Stimulated activated memory B cell treated with anti-CD40 and anti-IgM and Interleukin-4, amounts not matched to agents 10 μg/mL and 1 μg/mL and 100 μg/mL, for 72 hours (primary cell): ENCODE measurements at places on chromosomes 4 and X.

- ATAC-seq: no peak
Measured at GRCh38 chr4:108382751-108383150, 214.0 kb upstream of the LEF1 start.

DNA sequence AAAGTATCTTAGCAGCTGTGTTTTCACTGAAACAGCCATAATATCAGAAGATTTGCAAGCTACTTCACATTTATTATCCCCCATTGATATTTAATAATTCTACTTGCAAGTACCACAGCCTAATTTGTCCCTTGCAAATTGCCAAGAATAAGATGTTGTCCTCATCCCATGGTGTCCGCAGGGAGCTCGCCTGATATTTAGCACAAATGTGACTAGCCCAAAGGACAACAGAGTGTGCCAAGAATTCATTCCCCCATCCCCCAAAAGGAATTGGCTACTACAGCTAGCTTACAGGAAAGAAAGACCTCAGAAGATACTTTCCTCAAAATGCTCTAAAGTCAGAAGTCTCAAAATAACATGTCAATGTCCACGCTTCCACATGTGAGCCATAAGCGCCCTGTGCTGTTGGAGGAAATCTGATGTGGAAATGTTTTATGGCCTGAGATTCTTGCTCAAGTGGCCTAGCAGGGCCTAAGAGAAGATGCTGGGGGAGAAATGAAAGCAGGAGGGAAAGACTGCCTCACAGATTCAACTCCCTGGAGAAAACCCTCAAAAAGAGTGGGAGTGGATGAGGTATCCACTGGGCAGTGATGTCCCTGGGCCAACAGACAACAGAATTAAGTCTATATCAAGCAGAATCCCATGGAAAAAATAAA, 111.4 kb downstream of the SH3KBP1 start:
- ATAC-seq: no peak

DNA sequence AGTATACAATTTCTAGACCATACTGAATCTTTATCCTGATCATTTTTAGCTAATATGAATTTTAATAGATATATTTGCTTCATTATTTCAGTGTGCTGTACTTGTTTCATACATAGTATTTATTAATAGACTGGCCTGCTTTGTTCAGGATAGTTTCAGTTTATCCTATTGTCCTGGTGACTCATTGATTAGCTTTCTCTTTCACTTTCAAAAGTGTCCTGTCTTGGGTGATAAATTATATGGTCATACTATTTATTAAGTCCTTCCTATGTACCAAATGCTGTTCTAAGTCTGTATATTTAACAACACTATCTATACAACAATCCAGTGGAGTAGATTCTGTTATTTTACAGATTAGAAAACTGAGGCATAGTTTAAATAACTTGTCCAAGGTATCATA, 153.8 kb upstream of the RAPGEF2 start:
- no peak for ATAC-seq

DNA sequence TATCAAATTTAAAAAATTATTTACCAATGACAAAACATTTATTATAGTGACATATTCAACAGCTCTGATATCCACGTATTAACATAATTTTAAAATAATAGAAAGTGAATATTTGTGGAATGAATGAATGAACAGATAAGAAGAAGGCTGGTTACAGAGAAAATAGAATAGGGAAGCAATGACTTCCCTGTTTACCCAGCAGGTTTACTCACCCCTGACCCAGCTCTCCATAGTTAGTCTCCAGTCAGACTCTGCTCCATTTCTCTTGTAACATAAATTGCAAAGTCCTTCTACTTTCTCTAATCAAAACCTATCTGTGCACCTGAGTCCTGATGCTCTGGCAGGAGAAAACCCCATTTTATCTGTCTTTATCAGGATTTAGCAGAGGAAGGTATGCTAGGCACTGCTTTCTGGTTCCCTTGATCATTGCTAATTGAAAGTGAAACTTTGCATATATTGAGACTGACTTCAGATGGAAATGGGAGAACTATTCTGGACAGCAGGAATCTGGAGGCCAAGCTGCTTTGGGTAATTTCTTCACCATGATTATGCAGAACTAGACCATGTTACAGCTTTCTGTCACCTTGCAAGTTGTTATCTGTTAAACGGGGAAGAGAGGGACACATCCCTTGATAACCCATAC, 363.0 kb downstream of the FAT4 start:
- no peak for ATAC-seq

- ATAC-seq: peak; percentile 24
Measured at GRCh38 chr4:76569225-76569624, 134.2 kb downstream of the SHROOM3 start.

- ATAC-seq: no peak
Measured at GRCh38 chrX:15686818-15687685, 22.4 kb upstream of the CLTRN start.

- ATAC-seq: no peak
Measured at GRCh38 chr4:53477038-53477565, 99.7 kb downstream of the FIP1L1 start.

DNA sequence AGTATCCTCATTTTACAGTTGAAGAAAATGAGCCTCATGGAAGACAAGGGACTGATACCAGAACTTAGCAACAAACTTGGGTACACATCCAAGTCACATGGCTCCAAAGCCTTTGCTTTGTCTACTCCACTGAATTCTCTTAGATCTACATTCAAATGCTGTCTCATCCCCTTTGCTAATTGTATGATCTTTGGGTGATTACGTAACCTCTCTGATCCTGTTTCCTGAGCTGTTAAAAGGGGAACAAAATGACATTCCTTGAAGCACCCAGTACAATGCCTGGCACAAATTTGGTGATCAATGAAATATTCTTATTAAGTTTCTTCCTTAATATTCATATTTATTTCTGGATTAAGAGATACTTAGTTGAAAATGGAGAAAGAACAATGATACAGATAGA, 5.9 kb upstream of the HPGD start:
- ATAC-seq: no peak

DNA sequence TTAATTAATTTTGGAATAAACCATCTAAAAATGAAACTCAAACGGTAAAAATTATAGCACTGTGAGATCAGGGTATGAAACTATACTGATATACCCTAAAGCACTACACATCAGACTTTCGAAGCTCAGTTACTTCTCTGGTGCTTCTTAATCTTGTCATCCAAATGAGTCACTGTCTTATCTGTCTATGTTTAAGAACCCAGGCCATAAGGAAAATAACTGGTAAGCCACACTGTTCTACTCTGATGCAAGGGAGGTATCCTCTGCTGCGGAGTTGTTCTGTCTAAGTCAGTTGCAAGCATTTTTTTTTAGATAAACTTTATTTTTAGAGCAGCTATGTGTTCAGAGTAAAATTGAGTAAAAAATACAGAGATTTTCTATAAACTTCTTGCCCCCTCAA, 830.8 kb upstream of the POU3F4 start:
- ATAC-seq: no peak

GRCh38 chrX:148691456-148691855, 191.0 kb downstream of the AFF2 start:
- no peak for ATAC-seq

DNA sequence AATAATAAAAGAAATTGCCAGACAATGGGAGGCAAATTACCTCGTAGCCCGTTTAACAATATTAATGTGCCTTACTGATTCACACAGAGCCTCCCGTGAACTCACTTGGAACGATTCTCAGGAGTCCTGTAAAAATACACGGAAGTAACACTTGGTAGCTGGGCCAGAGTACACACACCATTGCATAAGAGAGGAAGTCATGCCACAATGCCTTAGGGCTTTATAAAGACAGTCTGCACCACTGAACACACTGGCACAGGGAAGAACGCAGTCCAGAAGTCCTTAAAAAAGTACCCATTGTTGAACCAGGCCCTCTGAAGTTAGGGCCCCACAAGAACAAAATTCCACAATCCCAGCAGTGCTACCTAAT, 15.1 kb downstream of the SLC2A9 start:
- peak; percentile 59 for ATAC-seq

DNA sequence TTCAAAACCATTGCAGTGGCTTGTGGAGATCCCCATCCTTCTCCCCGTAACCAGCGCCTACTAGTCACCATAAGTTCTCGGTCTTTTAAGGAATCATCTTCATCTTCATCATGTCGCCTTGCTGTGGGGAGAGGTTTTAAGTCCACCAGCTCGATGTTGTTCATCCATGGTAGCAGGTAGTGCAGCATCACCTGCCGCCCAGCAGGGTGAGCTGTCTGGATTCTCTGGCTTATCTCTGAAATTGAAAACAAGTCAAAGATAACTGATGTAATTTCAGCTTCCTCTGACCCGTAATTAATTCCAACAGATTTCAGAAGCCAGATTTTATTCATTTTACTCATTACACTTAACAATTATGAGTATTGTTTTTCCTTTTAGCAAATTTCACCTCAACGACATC, 67.4 kb downstream of the ZAR1 start:
- no peak for ATAC-seq

DNA sequence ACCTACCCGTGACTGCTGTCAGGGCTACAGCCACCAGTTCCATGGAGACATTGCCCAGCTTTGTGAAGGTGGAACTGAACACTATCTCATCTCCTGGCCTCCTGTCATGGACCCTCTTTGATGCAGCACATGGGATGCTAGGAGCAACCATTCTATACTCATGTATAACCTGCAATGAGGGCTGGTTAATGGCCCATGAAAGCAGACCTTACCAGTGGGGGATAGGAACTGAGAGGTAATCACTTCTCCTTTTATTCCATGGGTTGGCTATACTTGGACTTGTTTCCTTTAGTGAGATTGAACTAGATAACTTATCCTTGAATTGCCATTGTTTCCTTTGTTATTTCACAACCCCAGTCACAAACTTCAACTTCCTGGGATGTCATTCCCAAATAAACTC, 310.6 kb downstream of the BMPR1B start:
- ATAC-seq: peak; percentile 24

DNA sequence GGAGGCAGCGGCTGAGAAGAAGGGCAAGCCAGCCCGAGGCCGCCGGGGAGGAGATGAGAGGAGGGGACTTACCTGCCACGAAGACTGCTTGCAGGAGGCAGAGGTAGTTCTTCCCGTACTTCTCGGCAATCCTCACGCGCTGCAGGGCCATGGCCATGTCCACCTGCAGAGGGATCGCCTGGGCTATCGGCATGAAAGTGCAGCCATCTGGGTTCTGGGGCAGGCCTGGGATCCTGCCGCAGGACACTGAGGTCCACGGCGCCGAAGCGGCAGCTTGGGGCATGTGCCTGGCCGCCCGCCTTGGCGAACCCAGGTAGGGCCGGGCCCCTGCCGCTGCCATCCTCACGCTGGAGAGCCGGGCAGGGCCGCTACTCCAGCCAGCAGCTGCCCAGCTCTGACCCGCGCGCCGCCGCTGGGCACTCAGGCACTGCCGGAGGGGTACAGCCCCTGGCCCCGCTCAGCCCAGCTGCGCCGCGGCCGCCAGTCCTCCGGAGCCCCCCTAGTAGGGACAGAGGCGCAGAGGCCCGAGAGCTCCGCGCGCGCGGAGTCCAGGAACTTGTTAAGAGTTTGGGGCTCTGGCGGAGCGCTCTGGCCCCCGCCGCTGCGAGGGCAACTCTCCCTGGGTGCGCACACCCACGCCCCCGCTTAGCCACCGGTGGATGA, 16.0 kb downstream of the MCF2 start:
- no peak for ATAC-seq

GRCh38 chr4:128384765-128385598, 97.4 kb upstream of the PGRMC2 start:
- no peak for ATAC-seq

- no peak for ATAC-seq
Measured at GRCh38 chrX:110171442-110171841, 146.4 kb downstream of the AMMECR1 start.

DNA sequence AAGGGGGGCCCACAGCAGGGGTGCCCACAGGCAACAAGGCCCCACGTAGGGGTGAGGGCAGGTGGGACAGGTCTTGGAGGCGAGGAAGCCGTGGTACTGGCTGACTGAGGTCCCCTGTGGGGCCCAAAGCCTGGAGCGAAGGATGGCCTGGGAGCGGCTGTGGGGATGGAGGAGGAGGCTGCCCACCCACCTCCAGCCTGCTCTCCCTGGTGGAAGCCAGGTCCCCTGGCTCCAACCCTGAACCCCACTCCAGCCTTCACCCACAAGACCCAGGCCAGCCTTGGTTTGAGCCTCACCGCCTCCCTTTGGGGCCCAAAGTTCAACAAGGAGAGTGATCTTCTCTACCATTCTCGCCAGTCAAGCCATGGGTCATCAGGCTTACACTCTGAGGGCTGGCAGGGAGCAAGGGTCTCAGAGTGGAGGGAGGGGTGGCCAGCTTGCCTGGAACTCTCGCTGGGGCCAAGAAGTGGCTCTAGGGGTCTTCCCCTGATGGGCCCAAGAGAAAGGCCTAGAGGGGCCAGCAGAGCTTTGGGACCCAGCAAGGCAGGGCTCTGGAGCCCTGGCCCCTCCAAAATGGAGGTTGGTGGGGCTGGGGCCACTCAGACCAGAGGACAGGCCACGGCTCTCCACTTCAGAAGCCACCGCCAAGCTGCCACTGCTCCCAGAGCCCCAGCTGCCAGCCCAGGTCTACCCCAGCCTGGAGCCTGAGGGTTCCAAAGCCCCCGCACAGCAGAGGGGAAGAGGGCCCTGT, 5.0 kb downstream of the PNCK start:
- ATAC-seq: no peak

DNA sequence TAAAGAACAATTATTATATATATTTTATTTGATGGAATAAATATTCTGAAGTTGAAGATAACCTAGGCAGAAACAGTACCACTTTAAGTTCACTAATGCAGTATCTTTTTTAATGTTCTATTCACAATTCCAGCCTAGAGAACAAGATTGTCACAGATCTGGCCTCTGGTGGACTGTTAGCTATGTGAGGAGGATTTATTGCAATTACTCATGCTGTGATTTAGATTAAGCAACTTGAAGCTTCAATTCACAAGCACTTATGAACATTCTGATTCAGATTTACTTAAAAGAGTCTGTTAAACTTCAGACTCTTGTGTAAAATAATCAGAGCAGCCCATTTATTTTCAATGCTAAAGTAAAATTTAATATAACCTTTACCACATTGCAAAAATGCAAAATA, 1489.8 kb downstream of the STIM2 start:
- no peak for ATAC-seq

DNA sequence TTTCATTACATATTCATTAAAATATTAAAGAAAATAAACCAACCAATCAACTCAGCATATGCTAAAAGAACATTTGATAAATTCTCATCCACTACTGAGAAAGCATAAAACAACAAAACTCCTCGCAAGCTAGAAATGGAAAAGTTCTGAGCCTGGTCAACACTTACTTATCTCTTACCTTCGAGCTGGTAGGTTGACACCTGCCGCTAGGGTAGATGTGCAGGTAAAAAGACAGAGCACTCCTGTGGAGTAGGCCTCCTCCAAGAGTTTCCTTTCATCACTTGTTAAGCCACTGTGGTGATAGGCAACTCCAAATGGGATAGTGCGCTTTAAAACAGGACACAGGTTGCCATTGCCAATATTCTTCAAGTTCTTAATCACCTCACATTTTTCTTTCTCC, 18.9 kb downstream of the HELQ start:
- ATAC-seq: no peak

DNA sequence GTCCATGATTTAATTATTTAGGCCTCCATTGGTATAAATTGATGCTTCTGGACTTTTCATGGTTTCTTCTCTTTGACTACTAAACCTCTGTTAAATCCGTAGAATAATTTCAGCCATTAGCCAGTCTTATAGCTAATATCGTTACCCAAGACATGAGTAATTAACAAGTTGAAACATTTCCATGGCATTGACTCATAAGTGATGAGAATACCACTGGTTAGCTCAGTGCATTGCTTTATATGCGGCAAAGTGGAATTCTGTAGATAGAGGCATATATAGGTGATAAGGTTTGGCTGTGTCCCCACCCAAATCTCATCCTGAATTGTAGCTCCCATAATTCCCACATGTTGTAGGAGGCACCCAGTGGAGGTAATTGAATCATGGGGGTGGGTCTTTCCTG, 80.6 kb downstream of the VCX2 start:
- no peak for ATAC-seq

- peak; percentile 46 for ATAC-seq
Measured at GRCh38 chrX:12946838-12947544, 27.9 kb upstream of the TMSB4X start.
